Substantia nigra (tissue), 51 donors: ENCODE measurements at places on chromosomes 1 and 21.

- DNase-seq: no peak
Observed at GRCh38 chr1:227900571-227901051, 47.1 kb downstream of the WNT9A start.

DNA sequence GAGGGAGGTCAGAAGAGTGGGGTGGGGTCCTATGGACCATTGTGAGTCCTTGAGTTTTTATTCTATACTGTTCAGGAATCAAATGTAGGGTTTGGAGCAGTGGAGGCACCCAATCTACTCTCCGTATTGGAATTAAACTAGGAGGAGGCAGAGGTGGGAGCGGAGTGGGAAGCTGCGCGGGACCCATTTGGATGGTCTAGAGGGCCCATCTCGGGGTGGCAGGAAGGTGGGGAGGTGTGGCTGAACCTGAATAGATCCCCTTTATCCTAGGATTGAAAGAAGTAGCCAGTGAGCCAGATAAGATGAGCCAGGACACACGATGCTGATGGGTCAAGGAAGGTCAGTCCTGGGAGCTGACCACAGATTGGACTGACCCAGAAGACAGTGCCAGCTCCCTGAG lies 325.8 kb downstream of the AJAP1 start:
- no peak for DNase-seq

GRCh38 chr21:46540087-46540710 lies 64.7 kb downstream of the S100B start:
- DNase-seq: no peak

DNA sequence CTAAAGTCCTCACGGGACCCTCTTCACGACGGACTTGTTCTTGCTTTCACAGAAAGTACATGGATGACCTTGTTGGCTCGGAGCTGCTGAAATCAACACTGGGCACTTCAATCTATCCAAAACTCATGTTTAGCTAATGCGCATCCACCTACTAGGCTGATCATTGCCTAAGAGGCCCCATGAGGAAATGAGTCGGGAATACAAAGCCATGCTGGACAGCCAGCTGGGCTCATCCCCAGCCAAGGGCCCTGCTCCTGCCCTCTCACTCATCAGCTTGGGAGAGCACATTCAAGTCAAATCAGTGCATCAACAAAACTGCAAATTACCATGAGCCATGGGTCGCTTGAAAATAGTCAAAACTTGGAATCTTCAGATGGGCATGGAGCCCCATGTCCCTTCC lies 14.8 kb upstream of the HEYL start:
- DNase-seq: no peak
